ENCODE measurements at places on chromosomes 16 and 17. TPM values are rescaled to one million over a fixed set of nuclear protein-coding genes. Genes with fewer than 3 reads are reported as not detected.

Gene GJC1
- 69.1 TPM for total RNA-seq

Gene HP
- 0.74 TPM for total RNA-seq

Gene ZFP3
- 7.9 TPM for total RNA-seq

Gene KREMEN2
- 0.25 TPM for total RNA-seq

Gene PRR11
- total RNA-seq = 3.0 TPM

Gene CDR2L
- total RNA-seq = 5.9 TPM

Gene CDH1
- 2.2 TPM for total RNA-seq

Gene MMP15
- total RNA-seq = 13.0 TPM

Gene CTRB2
- total RNA-seq = not detected

Gene KIF19
- under 0.01 TPM for total RNA-seq

Gene C17orf78
- total RNA-seq = not detected
